ENCODE measurements at places on chromosomes 2 and 18.

GRCh38 chr2:148479398-148479797 lies 165.2 kb upstream of the EPC2 start:
- DNase-seq: no peak

GRCh38 chr2:209593930-209594329 lies 170.1 kb downstream of the MAP2 start:
- no peak for DNase-seq

DNA sequence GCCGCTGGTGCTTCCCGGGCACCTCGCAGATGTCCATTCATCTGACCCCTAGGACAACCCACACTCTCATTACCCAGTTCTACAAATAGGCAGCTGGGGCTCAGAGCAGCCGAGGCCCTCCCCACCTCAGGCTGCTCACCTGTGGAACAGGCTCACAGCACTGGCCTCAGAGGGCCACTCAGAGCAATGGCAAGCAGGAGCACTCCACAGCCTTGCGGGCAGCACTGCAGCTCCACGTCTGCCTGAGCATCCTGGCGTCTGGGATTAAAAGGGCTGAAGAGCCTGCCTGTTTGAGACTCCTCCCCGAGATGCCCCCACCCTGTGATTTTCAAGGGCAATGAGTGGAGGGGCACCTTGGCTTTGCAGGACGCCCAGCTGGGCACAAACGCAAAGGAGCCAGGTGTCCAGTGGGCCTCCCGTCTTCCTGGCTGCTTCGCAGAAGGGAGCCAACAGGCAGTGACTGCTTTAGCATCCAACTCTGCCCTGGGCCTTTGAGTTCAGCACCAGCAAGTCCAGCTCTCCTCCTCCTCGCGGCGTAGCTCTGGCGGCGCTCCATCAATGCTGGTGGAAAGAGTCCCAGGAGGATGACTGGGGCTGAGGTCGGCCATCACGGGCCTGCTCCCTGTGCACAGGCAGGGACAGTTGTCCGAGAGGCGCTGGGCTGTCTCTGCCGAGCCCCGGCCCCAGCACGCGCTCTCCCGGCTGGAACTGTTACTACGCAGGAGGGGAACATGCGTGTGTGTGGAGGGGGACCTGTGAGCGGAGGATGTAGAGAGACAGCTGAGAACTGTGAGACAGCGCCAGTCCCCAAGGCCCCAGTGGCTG lies 297.2 kb downstream of the NDUFA10 start:
- no peak for DNase-seq

- DNase-seq: peak; percentile 74
Measured at GRCh38 chr18:28177828-28178635, 1.1 kb upstream of the CDH2 start.

DNA sequence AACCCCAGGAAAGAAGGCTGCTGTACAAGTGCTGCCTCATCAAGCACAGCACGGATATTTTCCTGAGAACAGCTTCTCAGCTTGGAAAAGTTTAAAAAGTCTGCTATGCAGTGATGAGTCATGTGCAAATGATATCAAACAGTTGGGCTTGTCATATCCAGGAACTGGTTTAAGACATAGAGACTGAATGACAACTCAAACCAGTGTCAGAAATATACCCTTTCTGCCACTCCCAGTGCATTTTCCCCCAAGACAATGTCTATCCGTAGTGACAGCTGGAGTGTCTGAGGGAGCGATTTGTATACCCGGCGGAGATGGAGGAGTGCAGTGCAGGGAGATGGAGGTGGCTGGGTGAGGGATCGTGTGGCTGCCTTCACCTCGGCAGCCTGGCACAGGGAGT lies 28.2 kb downstream of the SOX11 start:
- no peak for DNase-seq

DNA sequence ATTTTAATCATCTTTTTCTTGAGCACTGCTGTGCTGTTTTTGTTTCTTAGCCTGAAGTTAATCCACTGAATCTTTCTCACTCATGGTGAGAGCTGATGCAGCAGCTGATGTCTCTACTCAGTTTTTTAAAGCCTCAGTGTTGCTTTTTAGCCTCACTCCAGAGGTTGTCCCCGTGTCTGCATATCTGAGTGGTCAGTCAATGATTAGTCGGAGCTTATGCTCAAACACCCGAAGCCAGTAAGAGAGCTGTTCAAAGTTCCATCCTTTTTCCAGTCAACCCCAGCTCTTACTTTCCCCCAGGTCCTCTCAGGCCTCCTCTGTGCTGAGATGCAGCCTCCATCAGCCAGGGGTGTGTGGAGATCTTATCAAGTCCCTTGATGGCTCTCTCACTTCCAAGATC lies 81.1 kb downstream of the MBOAT2 start:
- DNase-seq: no peak

DNA sequence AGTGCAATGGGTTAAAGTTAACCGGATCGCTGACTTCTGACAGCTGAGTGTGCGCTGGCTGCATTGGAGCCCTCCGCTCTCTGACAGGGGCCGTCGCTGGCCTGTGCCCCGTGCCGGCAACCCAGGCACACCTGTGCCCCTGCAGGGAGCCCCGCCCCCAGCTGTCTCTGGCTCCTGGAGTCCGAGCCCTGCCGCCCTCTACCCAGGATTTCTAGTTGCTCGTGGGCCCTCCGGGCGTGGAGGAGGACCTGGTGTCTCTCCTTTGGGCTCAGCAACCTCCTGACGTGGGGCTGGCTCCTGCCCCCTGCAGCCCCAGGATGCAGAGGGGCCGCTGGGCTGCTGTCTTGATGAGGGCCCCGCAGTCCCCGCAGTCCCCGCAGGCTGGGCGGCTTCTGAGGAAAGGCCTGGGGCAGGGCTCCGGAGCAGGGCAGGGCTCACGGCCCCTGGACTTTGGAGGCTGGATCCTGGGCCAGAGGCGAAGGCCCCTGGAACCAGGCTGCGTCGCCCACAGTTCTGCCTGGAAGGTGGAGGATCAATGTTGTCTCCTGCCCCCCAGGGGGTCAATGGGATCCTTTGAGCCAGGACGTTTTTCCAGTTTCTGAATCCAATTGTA lies 172.8 kb downstream of the RNF144A start:
- no peak for DNase-seq

GRCh38 chr18:2573408-2573807 lies 2.1 kb downstream of the NDC80 start:
- no peak for DNase-seq

GRCh38 chr2:39160982-39161381 lies 40.1 kb upstream of the SOS1 start:
- DNase-seq: no peak

DNA sequence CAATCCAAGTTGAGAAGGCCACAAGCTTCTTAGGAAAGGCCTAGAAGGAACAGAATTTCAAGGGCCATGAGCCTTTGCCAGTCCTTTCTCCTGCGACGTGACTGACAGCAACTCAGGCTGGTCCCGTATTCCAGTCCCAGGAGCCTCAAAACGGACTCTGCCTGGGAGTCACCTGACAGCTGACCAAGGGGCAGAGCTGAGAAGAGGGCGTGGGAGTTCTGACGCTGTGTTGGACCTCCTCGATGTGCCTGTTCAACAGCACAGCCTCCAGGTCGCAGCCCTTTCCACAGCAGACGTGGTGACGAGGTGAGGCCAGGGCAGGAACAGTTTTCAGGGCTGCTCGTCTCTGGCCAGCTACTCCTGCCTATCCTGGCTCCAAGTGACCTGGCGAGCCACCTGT lies 37.6 kb downstream of the CENPO start:
- no peak for DNase-seq

DNA sequence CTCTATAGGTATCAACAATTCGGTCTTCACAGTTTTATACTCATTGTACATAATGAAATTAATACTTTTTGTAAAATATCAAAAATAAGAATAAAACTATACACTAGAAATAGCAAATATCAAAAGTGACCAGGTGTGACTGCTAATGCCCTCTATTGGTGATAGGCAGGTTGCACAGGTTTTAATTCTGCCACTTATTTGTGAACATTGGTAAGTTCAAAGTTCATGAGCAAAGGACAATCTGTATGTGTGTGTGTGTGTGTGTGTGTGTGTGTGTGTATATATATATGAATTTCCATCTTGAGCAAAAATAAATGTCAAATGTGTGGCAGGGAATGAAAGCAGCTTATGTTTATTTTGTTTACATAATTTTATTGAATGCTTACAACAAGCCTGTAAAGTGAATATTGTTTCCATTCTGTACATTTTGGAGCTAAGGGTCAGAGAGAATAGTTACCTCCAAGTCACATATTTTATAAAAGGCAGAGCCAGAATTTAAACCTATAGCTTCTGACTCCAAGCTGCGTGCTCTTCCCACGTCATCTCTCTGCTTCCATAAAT lies 537.4 kb downstream of the CPS1 start:
- DNase-seq: no peak

- no peak for DNase-seq
Measured at GRCh38 chr2:136990316-136990715, 225.0 kb downstream of the THSD7B start.

DNA sequence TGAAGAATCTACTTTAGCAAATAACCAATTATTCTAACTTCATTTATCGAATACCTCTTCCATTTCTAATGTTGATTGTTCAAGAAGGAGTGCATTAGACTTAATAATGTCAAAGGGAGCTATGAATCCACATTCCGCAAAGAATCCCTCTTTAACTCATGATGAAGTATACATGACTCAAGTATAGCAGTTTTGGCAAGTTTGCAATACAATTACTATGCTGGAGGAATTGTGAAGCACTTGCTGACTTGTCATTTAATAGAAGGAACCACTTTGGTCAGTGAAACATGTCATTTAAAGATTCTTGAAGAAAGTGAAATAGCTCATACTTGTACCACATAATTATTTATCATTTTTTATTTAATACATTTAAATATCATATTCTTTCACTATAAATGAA lies 125.1 kb downstream of the SLC39A10 start:
- no peak for DNase-seq

- no peak for DNase-seq
Measured at GRCh38 chr2:39524061-39524460, 87.0 kb upstream of the MAP4K3 start.

DNA sequence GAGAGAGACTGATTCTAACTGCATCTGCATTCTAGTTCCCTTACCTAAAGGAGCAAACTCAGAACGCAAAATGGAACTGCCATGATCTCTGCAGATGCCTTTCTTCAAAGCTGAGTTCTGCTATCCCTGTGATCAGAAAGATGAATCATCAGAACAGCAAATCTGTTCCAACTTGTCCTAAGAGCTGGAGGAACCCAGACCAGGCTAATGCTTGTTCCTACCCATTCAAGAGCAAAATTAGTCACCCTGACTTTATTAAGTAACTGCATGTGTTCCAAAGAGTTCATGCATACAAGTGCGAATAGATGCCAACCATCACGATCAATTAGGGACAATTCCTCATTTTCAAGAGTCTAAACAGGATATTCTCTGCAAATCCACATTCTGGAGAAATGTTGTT lies 46.5 kb downstream of the MBP start:
- DNase-seq: no peak

DNA sequence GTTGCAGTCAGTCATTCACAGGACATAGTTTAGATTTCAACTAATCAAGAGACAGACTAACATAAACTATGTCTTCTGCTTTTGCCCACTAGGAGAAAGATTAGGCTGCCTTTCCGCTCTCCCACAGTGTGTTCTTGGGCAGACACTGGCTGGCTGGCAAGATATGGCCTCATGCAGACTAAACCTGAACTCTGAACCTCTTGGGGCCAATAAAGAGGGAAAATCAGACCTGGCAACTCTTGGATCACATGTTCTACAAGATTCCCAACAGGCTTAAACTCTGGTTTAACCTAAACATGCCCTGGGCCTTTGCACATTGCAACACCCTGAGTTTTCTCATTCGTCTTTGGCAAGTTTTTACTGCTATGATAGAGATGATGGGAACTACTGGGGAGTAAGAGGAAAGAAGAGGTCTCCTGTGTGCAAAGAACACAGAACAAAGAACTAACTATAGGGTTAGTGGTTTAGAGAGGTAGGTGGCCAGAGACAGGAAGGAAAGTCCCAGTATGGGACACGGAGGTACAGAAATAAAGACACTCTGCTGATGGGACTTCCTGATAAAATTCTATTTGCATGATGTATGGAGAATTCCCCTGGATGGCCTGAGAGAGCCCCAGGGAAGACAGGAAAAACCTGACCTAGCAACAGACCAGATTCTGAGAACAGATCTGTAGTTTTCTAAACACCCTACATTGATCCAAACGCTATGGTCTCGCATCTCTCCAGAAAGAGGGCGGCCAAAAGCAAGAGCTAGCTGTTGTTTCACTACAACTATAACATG lies 2.0 kb upstream of the ATRAID start:
- DNase-seq: no peak

DNA sequence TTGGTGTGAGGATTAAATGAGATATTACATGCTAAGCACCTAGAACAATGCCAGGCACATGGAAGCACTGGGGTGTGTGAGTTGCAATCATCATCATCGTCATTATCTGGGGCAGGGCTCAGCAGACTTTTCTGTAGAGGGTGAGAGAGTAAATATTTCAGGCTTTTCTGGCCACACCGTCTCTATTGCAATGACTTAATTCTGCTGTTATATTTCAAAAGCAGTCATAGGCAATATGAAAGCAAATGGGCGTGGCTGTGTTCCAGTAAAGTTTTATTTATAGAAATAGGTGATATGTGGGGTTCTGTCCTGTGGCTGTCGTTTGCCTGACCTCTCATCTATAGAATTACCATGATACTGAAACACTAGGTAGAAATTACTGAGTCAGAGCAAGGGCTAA lies 60.6 kb downstream of the IL1R2 start:
- no peak for DNase-seq

DNA sequence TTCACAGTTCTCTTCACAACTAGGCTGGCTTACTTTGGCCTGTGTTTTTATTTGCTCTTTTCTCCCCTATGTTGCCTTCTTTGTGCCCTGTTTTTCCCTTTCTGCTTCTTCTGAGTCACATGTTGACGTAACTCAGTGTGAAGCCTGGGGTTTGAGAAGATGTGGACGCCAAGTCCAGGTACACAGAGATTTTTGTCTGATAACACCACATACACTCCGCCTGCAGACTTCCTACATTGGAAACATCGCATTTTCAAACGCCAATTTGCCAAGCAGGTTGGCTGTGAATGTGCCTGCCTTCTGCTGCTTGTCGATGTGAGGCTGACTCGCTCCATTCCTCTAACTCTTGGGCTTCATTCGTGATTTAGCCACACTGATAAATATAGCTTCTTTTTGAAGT lies 62.6 kb upstream of the FN1 start:
- no peak for DNase-seq

- no peak for DNase-seq
Measured at GRCh38 chr2:164151522-164151921, 415.7 kb upstream of the FIGN start.

- no peak for DNase-seq
Measured at GRCh38 chr2:216195565-216196029, 86.4 kb downstream of the XRCC5 start.

Data from HEK293T (cell line).